Endothelial cell of coronary artery (primary cell): ENCODE measurements at places on chromosomes 2 and 18. TPM values are rescaled to one million over a fixed set of nuclear protein-coding genes. Genes with fewer than 3 reads are reported as not detected.

STPG4 gene
- 0.09 TPM in 2 replicates for total RNA-seq

ASNSD1 gene
- 59.4 and 59.7 TPM in 2 replicates for total RNA-seq

CCDC85A gene
- total RNA-seq, result 11.2 and 24.1 TPM in 2 replicates

NYAP2 gene
- not detected in 2 replicates for total RNA-seq

IL1B gene
- 8.2 TPM in 1 of 2 replicates, not detected in the other for total RNA-seq

FSIP2 gene
- 0.27 and 0.38 TPM in 2 replicates for total RNA-seq

HOXD11 gene
- total RNA-seq, result not detected in 2 replicates

GTF2A1L gene
- total RNA-seq, result 0.66 TPM in 1 of 2 replicates, not detected in the other

OTOS gene
- total RNA-seq, result not detected in 2 replicates

SATB2 gene
- 2.2 and 3.6 TPM in 2 replicates for total RNA-seq

IL36A gene
- total RNA-seq, result 0.09 TPM in 1 of 2 replicates, not detected in the other

HEATR5B gene
- total RNA-seq, result 20.5 and 26.2 TPM in 2 replicates

SPDYA gene
- 0.81 and 1.3 TPM in 2 replicates for total RNA-seq

SLC38A11 gene
- not detected in 2 replicates for total RNA-seq

SKOR2 gene
- total RNA-seq, result not detected in 2 replicates

MAP2 gene
- total RNA-seq, result 8.8 and 9.2 TPM in 2 replicates

RTP5 gene
- not detected in 2 replicates for total RNA-seq

ATOH8 gene
- total RNA-seq, result 3.9 and 13.7 TPM in 2 replicates

FAHD2B gene
- 5.8 TPM in 2 replicates for total RNA-seq

PMAIP1 gene
- 10.4 and 14.7 TPM in 2 replicates for total RNA-seq

LBH gene
- 1.3 and 7.4 TPM in 2 replicates for total RNA-seq

OST4 gene
- total RNA-seq, result 410 and 546 TPM in 2 replicates

REG1B gene
- total RNA-seq, result not detected in 2 replicates

TUBB8B gene
- total RNA-seq, result not detected in 2 replicates

POTEJ gene
- 0.09 TPM in 2 replicates for total RNA-seq

DUSP28 gene
- total RNA-seq, result 1.4 and 1.8 TPM in 2 replicates

MAL gene
- total RNA-seq, result not detected in 2 replicates

ADAM23 gene
- total RNA-seq, result 17.4 and 18.4 TPM in 2 replicates

PAX8 gene
- total RNA-seq, result 0.28 TPM in 1 of 2 replicates, not detected in the other

SPHKAP gene
- total RNA-seq, result not detected in 2 replicates

HOXD1 gene
- 1.8 and 2.3 TPM in 2 replicates for total RNA-seq

CCDC68 gene
- total RNA-seq, result 2.3 and 5.9 TPM in 2 replicates

ANKRD30B gene
- not detected in 2 replicates for total RNA-seq

SMYD1 gene
- total RNA-seq, result not detected in 2 replicates
